ENCODE measurements at places on chromosomes 12 and 14.
A peak's percentile ranks its signal among the peaks of the same experiment; 100 is the strongest.

- no peak for DNase-seq
These were observed 22.7 kb downstream of the SNRPF start for GRCh38 chr12:95881331-95881955.

DNA sequence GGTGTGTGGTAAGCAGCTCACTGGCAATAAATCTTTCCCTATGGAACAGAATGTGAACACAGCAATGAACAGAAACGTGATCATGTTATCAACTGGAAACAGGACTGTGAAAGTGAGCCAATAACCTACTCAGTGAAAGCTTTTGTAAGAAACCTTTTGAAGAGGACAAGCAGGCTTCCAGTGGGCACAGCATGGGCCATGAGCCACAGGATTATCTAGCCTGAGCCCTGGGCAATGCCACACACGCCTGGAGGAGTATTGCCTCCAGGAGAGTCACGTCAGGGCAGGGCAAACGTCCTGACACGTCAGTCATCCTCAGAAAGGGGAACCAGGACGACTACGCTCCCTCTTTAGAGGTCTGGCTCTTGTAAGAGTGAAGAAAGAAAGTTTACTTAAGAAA lies 32.3 kb downstream of the NRDE2 start:
- DNase-seq: no peak

- DNase-seq: no peak
These were observed 22.9 kb downstream of the DICER1 start for GRCh38 chr14:95134304-95134933.

- no peak for DNase-seq
These were observed 60.4 kb downstream of the SMUG1 start for GRCh38 chr12:54128416-54128815.

GRCh38 chr12:53551889-53552291 lies 44.6 kb upstream of the NPFF start:
- DNase-seq: no peak

- no peak for DNase-seq
These were observed 37.7 kb downstream of the RIN3 start for GRCh38 chr14:92551044-92551841.

- DNase-seq: peak; percentile 89
These were observed 26.9 kb downstream of the ZFC3H1 start for GRCh38 chr12:71636704-71637115.

DNA sequence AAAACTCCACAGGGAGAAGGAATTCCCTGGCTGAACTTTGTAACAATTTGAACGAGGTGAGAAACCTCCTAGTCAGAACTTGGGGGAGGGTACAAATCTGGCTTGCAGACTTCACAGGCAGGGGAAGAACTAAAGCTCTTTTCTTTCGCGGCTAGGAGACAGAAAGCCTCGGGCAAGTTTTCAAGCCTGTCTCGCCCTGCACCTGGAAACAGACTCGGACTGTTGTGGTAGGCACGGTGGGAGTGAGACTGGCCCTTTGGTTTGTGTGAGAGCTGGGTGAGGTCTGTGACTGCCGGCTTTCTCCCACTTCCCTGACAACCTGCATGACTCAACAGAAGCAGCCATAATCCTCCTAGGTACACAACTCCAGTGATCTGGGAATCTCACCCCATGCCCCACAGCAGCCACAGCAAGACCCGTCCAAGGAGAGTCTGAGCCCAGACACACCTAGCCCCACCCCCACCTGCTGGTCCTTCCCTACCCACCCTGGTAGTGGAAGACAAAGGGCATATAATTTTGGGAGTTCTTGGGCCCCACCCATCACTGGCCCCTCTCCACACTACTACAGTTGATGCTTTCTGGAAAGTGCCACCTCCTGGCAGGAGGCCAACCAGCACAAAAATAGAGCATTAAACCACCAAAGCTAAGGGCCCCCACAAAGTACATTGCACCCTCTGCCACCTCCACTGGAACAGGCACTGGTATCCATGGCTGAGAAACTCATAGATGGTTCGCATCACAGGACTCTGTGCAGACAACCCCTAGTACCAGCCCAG lies 102.7 kb upstream of the ST8SIA1 start:
- no peak for DNase-seq

GRCh38 chr12:104494137-104494792 lies 37.5 kb downstream of the CHST11 start:
- DNase-seq: no peak

GRCh38 chr12:13713556-13714410 lies 267.6 kb downstream of the GRIN2B start:
- DNase-seq: peak; percentile 10

- DNase-seq: no peak
These were observed 338.9 kb downstream of the AEBP2 start for GRCh38 chr12:19778172-19778571.

- DNase-seq: no peak
These were observed 12.5 kb downstream of the XRCC3 start for GRCh38 chr14:103702497-103703432.

DNA sequence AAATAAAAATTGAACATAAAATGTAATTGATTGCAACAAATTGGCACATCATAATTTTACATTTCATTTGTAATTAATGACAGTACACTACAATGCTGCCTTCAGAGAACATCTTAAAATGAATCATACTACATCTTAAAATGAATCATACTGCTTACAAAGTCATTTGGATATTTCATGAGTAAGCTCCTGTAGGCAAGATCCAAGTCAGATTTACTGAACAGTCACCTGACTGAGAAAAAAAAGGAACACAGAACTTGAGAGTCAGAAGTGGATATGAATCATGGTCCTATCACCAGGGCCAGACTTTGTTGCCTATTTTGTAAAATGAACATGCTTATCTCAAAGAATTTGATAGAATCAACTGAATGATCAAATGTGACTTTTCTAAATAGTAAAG lies 32.7 kb upstream of the FBLN5 start:
- peak; percentile 91 for DNase-seq

GRCh38 chr12:68768431-68768939 lies 22.5 kb downstream of the SLC35E3 start:
- DNase-seq: no peak

DNA sequence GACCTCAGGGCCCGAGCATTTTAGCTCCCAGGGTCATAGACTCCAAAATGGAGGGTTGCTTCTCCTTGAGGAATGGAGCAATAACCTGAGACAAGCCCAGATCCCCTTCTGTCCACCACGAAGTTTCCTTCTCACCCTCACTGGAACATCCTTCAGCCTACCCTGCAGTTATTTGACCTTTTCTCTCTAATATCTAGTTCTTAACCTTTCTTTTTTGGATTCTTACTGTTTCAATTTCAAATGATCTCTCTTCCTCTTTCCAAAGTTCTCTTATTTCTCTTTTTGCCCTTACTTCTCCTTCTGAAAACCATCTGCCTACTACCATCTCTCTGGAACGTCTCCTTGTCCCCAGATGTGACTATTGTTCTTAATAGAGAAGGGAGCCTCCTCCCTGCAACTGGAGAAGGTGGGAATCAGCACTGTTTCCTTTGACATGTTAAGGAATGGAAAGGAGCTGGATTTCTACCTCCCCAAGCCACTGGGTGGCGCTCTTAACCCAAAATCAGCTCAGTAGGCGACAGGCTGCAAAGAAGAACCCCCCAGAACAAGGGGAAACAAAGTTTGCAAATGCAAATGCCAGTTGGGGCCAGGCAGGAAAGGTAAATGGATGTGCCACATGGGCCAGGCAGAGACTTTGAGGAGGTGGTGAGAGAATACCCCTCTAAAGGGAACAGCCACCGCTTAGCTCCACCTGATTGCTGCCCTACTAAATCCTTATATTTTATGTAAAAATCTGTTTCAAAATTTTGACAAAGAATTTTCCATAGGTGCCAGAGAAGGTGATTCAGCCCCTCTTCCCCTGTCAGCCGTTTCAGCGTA lies 22.4 kb upstream of the PDE1B start:
- peak; percentile 70 for DNase-seq
